ENCODE measurements at places on chromosomes 3 and 15.

DNA sequence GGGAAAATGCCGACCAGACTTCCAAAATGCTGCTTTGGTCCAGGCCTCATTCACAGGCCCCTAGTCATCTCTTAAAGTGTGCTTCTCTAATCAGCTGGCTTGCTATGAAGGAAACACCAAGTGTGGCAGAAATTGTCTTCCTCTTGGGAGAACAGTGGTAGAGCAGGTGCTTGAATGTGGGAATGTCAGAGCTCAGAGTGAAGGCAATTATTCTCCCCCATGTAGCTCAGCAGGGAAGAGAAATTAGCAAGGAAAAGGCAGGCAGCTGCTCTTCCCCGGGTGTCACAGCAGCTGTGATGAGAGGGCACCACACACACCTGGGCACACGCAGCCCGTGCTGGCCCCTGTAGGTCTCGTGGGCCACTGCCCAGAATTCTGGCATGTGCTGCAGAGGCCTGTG is 358.5 kb downstream of the WDR72 start:
- no peak for DNase-seq

- DNase-seq = peak; percentile 62
These were observed 319.3 kb upstream of the AZI2 start for GRCh38 chr3:28667646-28668621.

- DNase-seq = no peak
These were observed 218.0 kb upstream of the CDIN1 start for GRCh38 chr15:36361351-36361870.

GRCh38 chr3:53160061-53160659 is 849 bp upstream of the PRKCD start:
- DNase-seq = no peak

DNA sequence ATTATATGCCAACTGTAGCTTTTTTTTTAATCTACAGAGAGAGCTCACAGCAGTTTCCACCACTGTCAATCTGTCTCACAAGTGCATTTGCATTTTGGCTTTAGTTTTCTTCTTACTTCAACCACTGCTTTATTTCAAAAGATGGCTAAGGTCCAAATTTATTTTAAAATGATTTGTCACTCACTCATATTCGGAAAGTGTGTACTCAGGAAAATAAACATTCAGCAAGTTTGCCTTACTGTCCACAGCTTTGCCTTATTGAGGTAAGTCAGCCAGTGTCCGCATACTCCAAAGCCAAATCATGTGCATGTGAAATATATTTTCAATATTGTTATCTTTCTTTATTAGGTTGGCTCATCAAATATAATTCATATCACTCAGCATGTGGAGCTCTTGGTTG is 240.7 kb upstream of the ARHGEF26 start:
- no peak for DNase-seq

DNA sequence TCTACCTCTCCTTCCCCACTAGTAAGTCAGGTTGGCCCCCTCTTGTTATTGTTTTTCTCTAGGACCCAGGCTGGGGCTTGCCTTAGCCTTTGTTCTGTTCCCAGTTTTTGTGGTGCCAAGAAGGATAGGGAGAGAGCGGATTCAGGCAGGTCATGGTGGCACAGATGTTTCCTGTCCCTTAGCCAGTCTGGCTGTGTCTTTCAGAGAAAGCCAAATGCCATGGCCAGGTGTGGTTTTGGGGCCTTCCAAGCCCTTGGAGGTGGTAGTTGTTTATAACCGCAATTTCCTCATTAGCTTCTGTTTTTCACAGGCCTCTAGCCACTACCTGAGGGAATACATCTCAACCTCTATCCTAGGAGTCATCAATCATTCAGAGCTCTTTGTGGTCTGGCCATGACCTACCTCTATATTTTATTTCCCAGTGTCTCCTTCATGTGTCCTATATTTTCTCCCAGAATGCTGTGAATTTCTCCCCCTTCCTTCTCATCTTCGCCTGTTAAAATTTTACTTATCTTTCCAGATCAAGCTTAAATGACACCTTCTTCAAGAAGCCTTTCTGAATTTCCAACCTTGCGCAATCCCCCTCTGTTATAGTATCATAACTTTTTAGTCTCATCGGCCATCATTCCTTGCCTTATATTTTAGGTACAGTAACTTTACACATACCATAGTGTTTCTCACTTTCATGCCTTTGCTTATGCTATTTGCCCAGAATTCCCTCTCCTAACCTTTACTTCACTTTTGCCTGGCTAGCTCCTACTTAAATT is 38.2 kb downstream of the TIMP4 start:
- no peak for DNase-seq

DNA sequence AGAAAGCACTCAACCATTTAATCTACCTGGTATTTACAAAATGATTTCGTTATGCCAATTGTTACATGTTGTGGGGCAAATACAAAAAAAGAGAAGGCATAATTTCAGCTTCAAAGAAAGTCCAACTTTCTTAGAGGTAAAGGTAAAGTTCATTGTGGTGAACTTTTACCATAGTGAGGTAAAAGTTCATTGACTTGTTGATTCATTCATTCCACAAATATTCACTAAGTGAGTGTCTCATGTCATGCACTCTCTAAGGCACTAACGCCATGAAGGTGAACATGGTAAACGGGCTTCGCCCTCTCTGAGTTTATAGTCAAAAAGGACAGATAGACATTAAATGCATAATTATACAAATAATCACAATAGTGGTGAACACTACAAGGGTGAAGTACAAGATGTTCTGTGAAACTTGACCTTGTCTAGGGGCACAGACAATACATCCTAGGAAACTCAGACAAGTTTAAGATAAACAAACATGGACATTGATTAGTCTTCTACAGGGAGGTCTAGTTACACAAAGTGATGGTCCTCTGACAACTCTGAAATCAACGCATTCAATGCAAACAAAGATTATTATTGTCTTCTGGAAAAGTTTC is 378.6 kb downstream of the MAGI1 start:
- DNase-seq = no peak

- no peak for DNase-seq
These were observed 913 bp downstream of the FAM174B start for GRCh38 chr15:92654662-92655061.
